Colonic mucosa (tissue), 4 donors: ENCODE measurements at places on chromosomes 13 and 19.

- no peak overlapping the region for H3K4me3 ChIP-seq
- no peaks in the 10 kb centered on the region for H3K36me3 ChIP-seq
- H3K27ac ChIP-seq = no peak overlapping the region
- H3K4me1 ChIP-seq = no peaks in the 10 kb centered on the region
- DNase-seq = no peak
Measured at GRCh38 chr19:29640231-29640630, 25.0 kb upstream of the PLEKHF1 start.

DNA sequence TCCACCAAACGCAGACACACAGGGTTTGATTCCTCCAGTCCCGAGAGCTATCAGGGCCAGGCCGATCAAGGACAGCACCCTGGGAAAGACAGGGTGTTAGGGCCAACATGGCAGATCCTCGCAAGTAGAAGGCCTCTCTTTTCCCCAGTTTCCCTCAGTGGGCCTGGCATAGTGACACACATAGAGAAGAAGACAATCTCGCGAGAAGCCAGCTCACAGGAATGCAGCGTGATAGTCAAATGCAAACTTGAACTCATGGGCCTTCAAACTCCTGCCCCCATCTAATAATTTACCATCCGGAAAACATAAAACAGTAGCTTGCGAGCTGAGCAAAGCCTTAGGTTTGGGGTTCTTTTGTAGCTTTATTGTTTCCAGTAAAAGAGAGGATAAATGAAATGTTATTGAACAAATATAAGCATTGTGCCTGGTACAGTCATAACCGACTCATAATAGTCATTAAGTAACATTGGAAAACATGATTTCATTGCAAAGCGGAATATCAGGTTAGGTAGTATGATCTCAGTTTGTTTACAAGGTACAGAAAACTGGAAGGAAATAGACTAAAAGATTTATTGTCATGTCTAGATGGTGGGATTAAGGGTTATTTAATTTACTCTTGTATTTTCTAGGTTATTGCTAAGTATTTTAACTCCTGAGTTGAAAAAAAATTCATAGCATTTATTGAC is 30.5 kb downstream of the SLC15A1 start:
- no peak for DNase-seq
- no peaks in the 10 kb centered on the region for H3K27me3 ChIP-seq
- no peak overlapping the region for H3K27ac ChIP-seq
- H3K4me1 ChIP-seq = no peaks in the 10 kb centered on the region
- H3K4me3 ChIP-seq = no peak overlapping the region

DNA sequence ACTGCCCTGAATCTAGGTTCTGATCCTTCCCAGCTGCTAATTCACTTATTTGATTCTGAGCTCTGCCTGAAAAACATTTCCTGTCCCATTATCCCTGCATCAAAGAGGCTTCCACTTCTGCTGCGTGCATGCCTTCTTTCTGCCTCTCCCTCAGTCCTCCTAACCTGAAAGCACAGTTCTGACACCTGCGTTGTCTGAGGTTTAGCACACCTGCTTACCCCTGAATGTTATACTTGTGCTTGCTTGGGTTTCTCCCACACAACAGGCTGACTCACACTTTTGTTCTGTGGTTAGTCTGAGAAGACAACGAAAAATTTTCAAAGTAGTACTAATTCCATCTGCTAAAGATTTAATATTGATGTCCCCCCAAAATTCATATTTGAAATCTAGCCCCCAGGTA is 3.1 kb upstream of the SOHLH2 start:
- no peak for DNase-seq
- H3K4me1 ChIP-seq = no peaks in the 10 kb centered on the region
- no peak overlapping the region for H3K4me3 ChIP-seq
- no peaks in the 10 kb centered on the region for H3K36me3 ChIP-seq

- no peak for DNase-seq
- no peaks in the 10 kb centered on the region for H3K27me3 ChIP-seq
- no peaks in the 10 kb centered on the region for H3K36me3 ChIP-seq
- H3K27ac ChIP-seq = no peak overlapping the region
- H3K4me1 ChIP-seq = no peaks in the 10 kb centered on the region
Measured at GRCh38 chr19:30316000-30316491, 56.1 kb upstream of the ZNF536 start.

DNA sequence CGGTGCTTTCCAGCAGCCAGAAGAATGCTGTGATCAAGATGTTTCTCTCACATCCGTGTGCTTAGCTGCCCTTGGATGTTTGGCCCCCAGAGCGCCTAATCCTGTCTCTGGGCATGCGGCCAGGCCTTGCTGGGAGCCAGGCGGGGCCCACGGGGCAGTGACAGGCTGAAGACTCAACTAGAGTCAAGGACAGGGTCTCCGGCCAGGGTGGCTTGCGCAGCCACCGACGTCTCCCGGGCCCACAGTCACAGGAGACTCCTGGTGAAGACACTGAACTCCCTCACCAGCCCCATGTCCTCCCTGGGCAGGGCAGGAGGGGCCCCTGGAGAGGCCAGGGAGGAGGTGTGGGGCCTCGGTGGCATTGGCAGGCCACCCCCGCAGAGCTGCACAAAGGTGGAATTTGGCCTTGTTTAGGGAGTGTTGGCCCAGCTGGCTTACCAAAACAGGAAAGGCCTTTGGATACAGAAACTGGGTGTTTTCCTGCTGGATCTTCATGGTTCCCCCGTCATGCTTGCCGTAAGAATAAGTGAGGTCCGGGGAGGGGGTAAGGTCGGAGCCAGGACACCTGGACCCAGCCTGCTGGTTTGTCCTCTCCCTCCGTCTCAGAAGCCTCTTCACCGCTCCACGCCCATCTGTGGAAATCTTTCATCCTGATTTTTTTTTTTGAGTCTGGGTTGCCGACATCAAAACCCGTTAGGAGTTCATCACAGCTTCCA is 10.0 kb upstream of the NDUFS7 start:
- H3K27ac ChIP-seq = no peak overlapping the region
- H3K4me3 ChIP-seq = no peak overlapping the region
- no peaks in the 10 kb centered on the region for H3K36me3 ChIP-seq
- DNase-seq = no peak

GRCh38 chr19:46990991-46991676 is 28.5 kb upstream of the NPAS1 start:
- no peak overlapping the region for H3K27ac ChIP-seq
- DNase-seq = peak; percentile 86
- no peaks in the 10 kb centered on the region for H3K27me3 ChIP-seq

DNA sequence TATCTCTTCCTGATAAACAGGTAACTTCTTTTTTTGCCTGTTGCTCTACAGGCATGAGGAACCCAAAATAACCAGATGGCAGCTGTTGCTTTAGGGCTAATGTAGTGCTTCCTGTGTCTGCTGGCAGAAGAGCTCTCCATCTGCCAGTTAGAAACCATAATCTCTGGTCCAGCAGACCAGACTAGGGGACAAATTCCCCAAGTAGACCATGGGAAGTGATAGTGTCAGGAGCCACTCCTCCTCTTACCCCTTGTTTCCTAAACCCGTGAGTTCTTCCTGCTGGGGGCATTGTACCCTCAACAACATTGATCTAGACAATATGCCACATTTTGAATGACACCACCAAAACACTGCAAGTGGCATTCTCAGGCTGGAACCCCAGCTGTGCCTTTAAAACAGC is 135.9 kb downstream of the DLEU7 start:
- DNase-seq = no peak
- H3K27me3 ChIP-seq = no peaks in the 10 kb centered on the region
- H3K36me3 ChIP-seq = no peaks in the 10 kb centered on the region
- no peak overlapping the region for H3K27ac ChIP-seq

GRCh38 chr13:44493213-44493812 is 82.8 kb downstream of the TSC22D1 start:
- no peak overlapping the region for H3K4me3 ChIP-seq
- no peaks in the 10 kb centered on the region for H3K27me3 ChIP-seq
- no peaks in the 10 kb centered on the region for H3K36me3 ChIP-seq
- DNase-seq = no peak
- no peak overlapping the region for H3K27ac ChIP-seq
- no peaks in the 10 kb centered on the region for H3K4me1 ChIP-seq

GRCh38 chr13:90968166-90968904 is 379.2 kb upstream of the MIR17HG start:
- no peak for DNase-seq
- H3K27ac ChIP-seq = no peak overlapping the region
- H3K4me1 ChIP-seq = no peaks in the 10 kb centered on the region
- no peaks in the 10 kb centered on the region for H3K27me3 ChIP-seq
- H3K4me3 ChIP-seq = no peak overlapping the region

GRCh38 chr19:30857388-30857787 is 485.2 kb downstream of the ZNF536 start:
- no peaks in the 10 kb centered on the region for H3K27me3 ChIP-seq
- H3K36me3 ChIP-seq = no peaks in the 10 kb centered on the region
- H3K4me3 ChIP-seq = no peak overlapping the region
- H3K4me1 ChIP-seq = no peaks in the 10 kb centered on the region
- DNase-seq = no peak
- H3K27ac ChIP-seq = no peak overlapping the region

DNA sequence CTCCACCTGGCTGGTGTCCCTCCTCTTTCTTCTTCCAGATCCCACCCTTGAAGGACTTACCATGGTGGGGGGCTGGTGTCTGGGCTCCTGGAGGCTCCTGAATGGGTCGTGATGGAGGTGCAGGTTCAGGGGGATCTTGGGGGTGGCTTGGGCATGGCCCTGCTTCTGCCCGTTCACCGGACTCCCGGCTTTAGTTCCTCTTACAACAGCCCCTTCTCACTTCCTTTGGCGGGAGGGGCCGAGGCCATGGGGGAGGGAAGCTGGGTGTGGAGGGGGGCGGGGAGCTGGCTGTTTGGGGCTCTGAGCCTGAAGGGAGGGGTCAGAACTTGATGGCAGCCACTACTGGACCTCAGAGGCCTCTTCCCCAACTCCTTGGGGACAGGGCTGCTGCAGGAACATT is at the start of gene MYO1F:
Gene MYO1F (minus strand): TSS at position 196 of the 400 bp plus-strand sequence. CDS start 133 bp downstream, at position 63.
- H3K27ac ChIP-seq = peak within 1 kb of the TSS; percentile 33
- H3K36me3 ChIP-seq = no peaks in the 10 kb centered on the region
- peak; percentile 53 for DNase-seq
- H3K27me3 ChIP-seq = no peaks in the 10 kb centered on the region
- no peaks in the 10 kb centered on the region for H3K4me1 ChIP-seq

GRCh38 chr13:93708308-93709075 is 481.9 kb downstream of the GPC6 start:
- no peak for DNase-seq
- H3K27me3 ChIP-seq = no peaks in the 10 kb centered on the region
- H3K4me1 ChIP-seq = no peaks in the 10 kb centered on the region
- H3K36me3 ChIP-seq = no peaks in the 10 kb centered on the region

DNA sequence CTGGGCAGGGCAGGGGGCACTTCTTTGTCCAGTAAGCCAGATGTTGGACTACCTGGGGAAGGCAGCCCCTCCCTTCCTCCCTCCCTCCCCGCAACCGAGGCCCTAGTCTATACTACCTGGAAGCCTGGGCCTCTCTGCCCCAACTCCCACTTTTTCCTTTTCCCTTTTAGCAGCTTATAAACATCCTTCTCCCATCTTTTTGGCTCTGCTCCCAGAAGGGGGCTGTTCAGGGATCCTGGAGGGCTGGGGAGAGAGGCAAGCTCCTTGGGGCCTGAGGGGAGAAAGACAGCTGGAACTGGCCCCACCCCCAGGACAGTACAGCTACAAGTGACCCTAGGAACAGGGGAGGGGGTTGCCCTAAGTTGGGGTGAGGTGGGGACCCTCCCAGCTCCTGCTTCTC is 44.9 kb downstream of the LYL1 start:
- H3K27ac ChIP-seq = no peak overlapping the region
- DNase-seq = no peak
- H3K4me1 ChIP-seq = peaks cover 26% of the 10 kb centered on the region
- no peaks in the 10 kb centered on the region for H3K36me3 ChIP-seq
- H3K4me3 ChIP-seq = no peak overlapping the region

- H3K27me3 ChIP-seq = no peaks in the 10 kb centered on the region
- H3K4me3 ChIP-seq = no peak overlapping the region
- no peak overlapping the region for H3K27ac ChIP-seq
- no peaks in the 10 kb centered on the region for H3K4me1 ChIP-seq
Measured at GRCh38 chr13:107216046-107216755, 648.3 kb upstream of the ARGLU1 start.

DNA sequence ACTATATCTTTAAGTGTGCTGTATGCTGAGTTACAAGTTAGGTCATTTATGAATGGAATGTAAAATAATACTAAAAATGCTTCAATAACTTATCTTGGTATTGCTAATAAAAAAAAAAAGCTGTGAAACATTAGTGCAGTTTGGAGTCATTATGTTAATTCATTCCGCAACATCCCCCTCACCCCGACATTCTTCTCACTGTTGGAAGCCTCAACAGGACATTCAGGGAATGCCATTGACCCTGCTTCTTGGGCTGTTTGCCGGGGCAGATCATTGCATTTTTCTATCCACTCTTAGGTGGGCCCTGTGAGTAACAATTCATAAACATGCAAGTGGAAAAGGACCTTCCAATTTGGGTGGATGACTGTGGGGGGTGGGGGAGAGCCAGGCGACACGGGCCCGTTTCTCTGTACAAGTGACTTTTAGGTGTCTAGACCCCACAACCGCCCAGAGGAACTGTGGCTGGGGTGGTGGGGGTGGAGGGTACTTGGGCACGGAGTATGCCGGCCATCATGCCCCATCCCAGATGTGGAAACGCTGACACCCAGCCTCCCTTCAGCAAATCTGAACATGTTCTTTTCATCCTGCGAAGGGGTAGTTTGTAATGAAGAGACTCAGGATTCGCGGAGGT is 185.9 kb downstream of the ZNF536 start:
- no peak overlapping the region for H3K4me3 ChIP-seq
- DNase-seq = no peak
- H3K36me3 ChIP-seq = no peaks in the 10 kb centered on the region
- no peaks in the 10 kb centered on the region for H3K4me1 ChIP-seq
- H3K27ac ChIP-seq = no peak overlapping the region
